Cerebellum (tissue), 4 donors: ENCODE measurements at places on chromosomes 3 and 15. TPM values are rescaled to one million over a fixed set of nuclear protein-coding genes. Genes with fewer than 3 reads are reported as not detected.

DNA sequence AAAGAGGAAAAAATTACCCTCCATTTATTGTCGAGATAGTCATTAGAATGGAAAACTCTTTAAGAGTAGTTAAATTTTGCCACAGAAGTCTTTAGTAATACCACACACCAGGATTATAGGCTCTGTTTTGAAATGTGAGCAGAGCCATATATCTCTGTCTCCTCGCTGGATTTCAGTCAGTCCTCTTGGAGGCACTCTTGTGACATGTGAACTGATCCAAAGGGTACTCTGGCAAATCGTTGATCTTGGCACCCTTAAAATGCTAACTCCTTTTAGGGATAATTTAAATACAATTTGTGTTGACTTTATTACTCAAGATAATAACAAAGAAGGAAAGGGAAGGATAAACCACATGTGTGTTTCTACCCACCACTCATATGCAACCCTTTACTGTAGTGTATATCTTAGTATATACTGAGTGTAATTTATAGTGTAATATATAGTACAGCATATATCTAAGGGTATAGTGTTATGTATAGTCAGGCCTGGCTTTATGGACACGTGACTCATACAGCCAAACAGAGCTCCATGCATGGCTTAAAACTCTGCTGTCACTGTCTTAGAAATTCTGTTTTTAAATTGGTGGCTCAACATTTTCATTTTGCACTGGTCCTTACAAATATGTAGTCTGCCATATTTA is 12.3 kb upstream of the KPNA4 start:
- DNase-seq = no peak

DNA sequence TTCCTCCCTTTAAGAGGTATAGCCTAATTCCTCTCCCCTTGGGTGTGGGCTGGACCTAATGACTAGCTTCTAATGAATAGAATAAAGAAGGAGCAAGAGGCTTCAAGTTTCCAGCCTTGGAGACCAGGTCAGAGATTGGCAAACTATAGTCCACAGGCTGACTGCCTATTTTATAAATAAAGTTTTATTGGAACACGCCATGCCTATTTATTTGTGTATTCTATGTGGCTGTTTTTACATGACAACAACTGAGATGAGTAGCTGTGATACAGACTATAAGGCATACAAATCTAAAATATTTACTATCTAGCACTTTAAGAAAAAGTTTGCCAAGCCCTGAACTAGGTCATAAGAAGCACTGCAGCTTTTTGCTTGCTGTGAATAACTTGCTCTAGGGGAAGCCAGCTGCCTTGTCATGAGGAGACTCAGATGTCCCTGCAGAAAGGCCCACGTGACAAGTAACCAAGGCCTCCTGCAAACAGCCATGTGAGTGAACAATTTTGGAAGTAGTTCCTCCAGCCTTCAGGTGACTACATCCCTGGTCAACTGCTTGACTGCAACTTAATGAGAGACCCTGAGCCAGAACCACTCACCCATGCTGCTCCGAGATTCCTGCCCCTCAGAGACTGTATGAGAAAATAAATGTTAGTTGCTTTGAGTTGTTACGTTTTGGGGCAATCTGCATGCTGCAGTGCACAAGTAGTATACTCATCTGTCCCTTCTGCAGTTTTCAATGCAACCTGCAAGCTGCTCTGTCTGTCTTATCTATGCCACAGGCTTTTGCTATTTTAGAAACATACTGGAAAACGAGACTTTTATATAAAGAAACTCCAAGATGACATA is 21.1 kb upstream of the MAP3K13 start:
- DNase-seq = no peak

DNA sequence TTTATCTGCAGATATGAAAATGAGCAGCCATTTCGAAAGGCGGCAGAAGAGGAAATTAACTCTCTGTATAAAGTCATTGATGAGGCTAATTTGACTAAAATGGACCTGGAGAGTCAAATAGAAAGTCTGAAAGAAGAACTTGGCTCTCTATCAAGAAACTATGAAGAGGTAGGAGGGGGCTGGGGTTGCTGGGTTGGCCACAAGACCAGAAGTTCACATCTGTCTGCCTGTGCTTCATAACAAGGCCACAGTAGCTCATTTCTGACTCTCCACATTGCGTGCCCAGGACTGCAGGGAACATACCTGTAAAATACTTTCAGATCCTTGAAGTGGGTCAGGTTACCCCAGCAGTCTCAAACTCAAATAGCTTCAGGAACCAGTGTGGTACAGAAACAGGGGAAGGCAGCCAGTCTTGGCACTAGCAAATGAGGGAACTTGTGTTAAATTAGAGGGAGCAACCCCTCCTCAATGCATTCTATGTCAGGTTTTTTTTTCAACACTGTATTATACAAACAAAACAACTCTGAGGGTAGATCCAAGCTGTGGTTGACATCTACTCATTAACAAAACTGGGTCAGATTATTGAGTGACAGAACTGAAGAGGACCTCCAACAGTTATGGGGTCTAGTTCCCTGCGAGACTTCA is 48.7 kb downstream of the BFSP2 start:
- DNase-seq = no peak

GRCh38 chr3:40104441-40104840 is 205.1 kb upstream of the EIF1B start:
- no peak for DNase-seq

DNA sequence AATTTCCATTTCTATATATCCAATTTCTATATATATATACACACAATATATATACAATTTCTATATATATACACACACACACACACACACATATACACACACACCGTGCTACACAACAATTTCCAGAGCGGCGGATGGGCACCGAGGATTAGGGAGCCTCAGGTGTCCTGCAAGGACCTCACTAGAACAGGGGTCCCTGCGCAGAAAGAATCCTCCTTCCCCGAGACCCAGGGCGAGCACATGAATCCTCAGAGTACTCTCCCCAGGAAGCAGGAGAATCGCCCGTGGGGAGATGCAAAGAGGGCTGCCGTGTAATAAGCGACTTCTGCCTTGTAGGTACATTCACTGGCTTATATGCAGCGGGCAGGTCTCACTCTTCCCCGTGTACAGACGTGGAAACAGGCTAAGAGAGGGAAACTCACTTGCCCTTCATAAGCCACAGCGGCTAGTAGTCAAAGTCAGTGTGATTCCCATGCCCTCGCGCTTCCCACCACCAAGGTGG is 467 bp downstream of the PIF1 start:
- DNase-seq = no peak

DNA sequence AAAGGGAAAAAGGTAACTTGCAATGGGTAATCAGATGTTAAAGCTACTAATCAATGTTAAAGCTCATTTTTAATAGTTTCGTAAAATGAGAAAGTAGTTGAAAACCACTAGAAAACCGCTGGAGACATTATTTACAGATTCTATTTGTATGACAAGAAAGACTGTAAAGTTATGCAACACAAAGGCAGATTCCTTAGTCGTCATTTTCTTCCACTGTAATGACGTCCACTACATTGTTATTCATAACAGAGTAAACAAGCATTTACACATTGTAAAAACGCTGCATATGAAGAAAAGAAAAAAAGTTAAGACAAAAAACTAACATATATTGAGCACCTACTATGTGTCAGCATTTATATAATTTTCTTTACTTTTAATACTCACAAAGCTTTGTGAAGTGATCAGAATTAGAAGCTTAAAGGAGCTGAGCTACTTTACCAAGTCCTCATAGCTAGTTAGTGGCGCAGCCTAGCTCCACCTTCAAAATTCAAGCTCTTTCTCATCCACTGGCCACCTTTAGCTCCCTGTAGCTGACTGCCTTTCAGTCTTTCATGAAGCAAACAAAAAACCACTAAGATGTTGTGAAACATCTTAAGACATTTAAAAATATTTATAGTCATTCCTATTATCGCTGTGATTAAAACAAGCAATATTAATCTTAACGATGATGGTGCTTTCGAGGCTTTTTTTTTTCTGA is 100.1 kb upstream of the CDIN1 start:
- DNase-seq = no peak

DNA sequence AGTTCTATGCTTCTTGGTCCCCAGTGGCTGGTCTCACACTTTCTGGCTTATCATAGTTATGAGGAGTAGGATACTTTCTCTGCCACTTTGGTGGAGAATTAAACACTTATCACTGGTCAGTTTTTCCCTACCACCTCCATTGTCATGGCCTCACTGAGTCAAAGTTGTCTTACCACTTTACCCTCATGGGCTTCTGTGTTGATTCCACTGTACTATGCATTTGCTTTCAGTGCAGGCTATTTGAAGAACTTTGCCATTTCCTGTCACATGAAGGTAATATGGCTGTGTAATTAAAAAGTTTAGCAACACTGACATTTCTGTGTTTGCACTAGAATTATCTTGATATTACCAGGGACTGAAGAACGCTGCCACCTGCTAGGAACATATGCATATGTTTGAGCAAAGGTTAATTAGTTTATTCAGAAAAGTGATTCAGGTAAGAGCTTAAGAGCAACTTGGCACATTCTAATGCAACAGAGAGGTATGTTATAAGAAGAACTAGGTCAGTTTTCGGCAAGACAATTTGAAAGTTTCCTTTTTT is 377.3 kb downstream of the PDCD6IP start:
- DNase-seq = no peak

- peak; percentile 45 for DNase-seq
These were observed 32.4 kb upstream of the ALDH1L1 start for GRCh38 chr3:126212620-126213378.

GRCh38 chr3:167406876-167407492 is 26.9 kb upstream of the ZBBX start:
- DNase-seq = no peak

DNA sequence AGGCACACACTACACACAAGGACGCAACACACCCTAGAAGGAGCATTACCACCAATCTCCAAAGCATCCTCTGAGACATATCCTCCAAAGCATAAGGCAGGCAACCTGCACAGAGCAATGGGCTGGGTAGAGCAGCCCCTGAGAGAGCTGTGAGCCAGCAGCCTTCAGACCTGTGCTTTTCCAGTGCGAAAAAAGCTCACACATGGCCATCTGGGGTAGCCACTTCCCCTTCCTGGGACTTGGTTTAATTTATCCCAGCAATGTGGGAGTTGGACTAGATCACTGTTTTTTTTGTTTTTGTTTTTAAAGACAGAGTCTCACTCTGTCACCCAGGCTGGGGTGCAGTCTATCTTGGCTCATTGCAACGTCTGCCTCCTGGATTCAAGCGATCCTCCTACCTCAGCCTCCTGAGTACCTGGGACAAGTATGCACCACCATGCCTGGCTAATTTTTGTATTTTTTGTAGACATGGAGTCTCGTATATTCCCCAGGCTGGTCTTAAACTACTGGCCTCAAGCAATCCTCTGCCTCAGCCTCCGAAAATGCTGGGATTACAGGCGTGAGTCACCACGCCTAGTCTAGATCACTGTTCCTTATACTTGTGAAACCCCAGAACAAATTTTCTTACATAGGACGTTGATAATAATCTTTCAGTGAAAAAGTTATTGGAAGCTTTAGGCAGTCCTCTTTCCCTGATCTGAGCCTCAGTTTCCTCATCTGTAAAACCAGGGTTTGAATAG is 18.9 kb downstream of the PTPN23 start:
- DNase-seq = no peak

GRCh38 chr3:119156868-119157267 is 10.9 kb downstream of the TEX55 start:
- no peak for DNase-seq

GRCh38 chr15:101210466-101210865 is 41.4 kb downstream of the CHSY1 start:
- no peak for DNase-seq

DNA sequence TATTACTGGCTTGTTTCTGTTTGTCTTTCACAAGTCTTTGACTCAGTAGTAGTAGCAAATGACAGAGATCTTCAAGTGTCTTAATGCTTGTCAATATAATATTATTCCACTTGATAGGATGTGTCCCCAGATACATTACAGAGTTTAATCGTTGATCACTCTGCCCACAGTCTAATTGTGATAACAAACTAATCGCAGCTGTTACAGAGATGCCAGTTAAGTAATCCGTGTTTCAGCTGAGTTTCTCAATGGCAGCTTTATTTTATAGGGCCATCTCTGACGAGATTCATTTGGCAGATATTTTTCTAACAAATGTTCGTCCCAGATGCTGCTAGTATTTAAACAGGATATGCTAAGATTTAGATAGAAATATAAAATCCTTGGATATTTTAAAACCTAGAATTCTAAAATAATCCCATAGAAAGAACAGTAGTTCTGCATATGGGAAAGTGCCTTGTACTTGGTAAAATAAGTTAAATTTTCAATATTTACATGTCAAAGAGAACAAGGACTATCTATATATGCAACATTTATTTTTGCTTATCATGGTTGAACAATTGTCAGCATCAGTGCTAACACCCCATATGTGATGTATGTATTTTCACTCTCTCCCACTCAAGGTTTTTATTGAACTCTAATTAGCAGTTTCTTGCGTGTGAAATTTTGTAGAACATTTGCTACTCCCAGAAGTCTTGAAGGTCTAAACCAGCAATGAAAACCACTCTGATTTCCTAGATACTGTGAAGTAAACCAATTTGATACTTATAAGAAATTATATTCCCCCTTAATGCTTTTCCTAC is 185.5 kb downstream of the MBNL1 start:
- no peak for DNase-seq

DNA sequence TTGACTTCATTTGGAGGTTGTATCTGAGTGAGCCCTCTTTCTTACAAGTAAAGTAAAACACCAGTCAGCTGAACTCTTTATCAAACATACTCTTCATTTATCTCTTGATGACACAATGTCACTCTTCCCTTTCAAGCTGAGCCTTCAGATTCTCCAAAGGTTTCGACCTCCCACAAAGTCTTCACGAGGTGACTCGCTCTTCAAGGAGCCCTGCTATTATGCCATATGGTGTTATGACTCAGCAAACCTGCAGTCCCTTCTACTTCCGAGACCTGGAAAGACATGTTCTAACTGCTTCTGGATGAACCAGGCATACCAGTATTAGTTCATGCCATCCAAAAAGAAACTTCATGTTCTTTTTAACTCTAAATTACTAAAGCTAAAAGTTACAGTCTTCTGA is 23.1 kb downstream of the AADAC start:
- DNase-seq = peak; percentile 23

- peak; percentile 19 for DNase-seq
These were observed 905 bp downstream of the HOMER2 start for GRCh38 chr15:82951472-82952157.

- peak; percentile 71 for DNase-seq
These were observed 621.5 kb upstream of the ZNF385D start for GRCh38 chr3:22372292-22373062.

GRCh38 chr3:72077473-72078259 is 292.7 kb upstream of the PROK2 start:
- DNase-seq = no peak

- no peak for DNase-seq
These were observed 793.8 kb downstream of the TBL1XR1 start for GRCh38 chr3:176403531-176403930.

- peak; percentile 36 for DNase-seq
These were observed 34.0 kb downstream of the B3GALNT1 start for GRCh38 chr3:161070980-161071663.

GRCh38 chr3:62049033-62049432 is 324.3 kb downstream of the FEZF2 start:
- DNase-seq = no peak

LACTB gene
- total RNA-seq = 14.9 TPM

GOLGA8G gene
- total RNA-seq = 0.09 TPM

EPHA3 gene
- total RNA-seq = 57.7 TPM

IQCF5 gene
- not detected for total RNA-seq

AAGAB gene
- total RNA-seq = 32.6 TPM
